Eye (tissue), 1 donor: ENCODE measurements at places on chromosomes 2 and 18.
A peak's percentile ranks its signal among the peaks of the same experiment; 100 is the strongest.

DNA sequence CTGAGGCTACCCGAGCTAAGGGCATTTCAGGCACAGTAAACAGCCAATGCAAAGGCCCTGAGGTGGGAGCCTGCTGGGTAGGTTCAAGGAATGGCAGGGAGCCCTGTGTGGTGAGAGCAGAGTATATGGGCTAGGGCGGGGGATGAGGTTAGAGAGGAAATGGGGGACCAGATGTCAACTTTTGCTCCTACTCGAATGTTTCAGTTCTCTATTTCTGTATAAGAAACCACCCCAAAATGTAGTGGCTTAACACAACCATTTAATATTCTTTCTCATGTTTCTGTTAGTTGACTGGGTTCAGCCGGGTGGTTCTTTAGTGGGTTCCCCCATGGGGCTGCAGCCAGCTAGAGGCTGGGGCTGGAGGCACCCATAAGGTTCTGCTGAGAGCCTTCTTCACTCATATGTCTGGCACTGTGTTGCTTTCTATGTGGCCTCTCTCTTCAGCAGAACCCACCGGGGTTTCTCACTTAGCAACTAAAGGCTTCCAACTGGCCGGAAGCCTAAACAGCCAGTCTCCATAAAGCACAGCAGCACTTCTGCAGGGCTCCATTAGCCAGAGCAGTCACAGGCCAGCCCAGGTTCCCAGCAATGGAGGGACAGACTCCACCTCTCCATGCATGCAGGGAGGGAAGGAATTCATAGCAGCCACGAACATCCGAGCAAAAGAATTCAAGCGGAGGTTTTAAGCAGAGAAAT is 5.6 kb upstream of the ATOH8 start:
- no peak for DNase-seq

DNA sequence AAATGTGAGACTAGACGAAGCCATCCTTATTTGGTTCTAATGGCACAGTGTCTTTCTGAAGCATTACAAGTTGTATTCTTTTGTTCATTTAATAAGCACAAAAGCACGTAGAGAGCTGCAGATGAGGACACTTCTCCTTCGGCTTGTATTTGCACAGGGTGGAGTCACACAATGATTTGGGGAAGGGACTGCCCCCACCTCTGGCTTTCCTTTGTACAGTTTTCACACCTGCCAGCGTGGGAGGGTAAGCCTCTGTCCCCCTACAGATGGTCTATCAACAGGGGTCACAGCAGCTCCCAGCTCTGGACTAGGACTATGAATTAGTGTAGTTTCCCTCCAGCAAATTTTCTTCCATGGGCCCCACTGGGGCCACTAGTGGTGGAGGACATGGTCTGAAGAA is 108.2 kb upstream of the KLHL14 start:
- no peak for DNase-seq

GRCh38 chr2:148603562-148603920 is 41.0 kb upstream of the EPC2 start:
- DNase-seq, result no peak

DNA sequence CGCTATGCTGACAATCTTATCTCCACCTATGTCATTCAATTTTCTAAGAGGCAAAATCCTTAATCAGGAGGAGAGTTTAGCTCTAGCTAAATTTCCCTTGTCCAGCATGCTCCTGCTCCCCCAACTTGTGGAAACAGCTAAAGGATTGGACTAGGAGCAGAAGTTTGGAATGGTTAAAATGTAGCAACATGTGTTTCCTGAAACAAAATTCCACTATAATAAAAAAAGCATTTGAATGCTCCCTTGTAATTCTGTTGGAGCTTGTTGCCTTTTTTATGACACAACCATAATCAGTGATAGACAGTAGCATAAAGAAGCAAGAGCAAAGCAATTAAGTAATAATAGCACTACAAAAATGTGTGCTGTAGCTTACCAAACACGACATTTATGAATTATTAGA is 6.9 kb downstream of the ACTR3 start:
- DNase-seq, result no peak

GRCh38 chr2:85765081-85765731 is 11.4 kb downstream of the ATOH8 start:
- DNase-seq, result peak; percentile 94

GRCh38 chr2:45769854-45770576 is 118.5 kb downstream of the PRKCE start:
- no peak for DNase-seq
